ENCODE measurements at places on chromosomes 7 and 10.

GRCh38 chr7:147547252-147547897, 1043.2 kb upstream of the C7orf33 start:
- no peak for DNase-seq

- no peak for DNase-seq
Measured at GRCh38 chr7:55081068-55081467, 62.3 kb downstream of the EGFR start.

GRCh38 chr7:150449206-150449952, 1.1 kb upstream of the GIMAP8 start:
- DNase-seq, result no peak

- no peak for DNase-seq
Measured at GRCh38 chr10:97100657-97101056, 85.1 kb downstream of the SLIT1 start.

Measured in AG09319 (cell line).